DND-41 (cell line): ENCODE measurements at places on chromosomes 12 and 14.

GRCh38 chr14:39853441-39853840, 421.2 kb upstream of the FBXO33 start:
- no peak for DNase-seq

- DNase-seq: peak; percentile 84
These were observed 33.9 kb upstream of the CDK17 start for GRCh38 chr12:96434107-96434506.

DNA sequence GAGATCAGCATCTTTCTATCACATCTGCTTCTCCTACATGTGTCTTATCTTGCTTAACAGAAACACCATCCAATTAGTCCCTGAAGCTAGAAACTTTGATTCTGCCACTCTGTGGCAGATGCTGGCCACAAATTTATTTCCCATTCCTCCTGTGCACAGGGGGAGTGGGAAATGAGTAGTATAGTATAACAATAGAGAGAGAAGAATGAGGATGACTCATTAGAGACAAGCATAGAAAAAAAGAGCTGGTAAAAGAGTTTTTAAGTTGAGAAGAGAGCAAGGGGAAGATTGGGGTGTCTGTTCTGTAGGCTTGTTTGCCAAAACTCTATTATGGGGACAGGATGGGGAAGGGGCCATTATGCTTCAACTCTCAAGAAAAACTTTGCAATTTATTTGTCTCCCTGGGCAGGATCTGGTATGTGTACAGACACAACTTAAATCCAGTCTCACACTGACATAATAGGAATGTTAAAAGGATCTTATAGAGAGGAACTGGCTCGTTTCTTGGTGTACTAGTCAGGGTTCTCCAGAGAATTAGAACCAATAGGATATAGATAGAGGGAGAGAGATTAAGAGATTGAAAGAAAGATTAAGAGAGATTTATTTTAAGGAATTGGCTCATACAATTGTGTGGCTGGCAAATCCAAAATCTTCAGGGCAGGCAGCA, 142.6 kb upstream of the CPSF6 start:
- no peak for DNase-seq

- no peak for DNase-seq
These were observed 75.9 kb downstream of the DACT1 start for GRCh38 chr14:58713677-58714076.

DNA sequence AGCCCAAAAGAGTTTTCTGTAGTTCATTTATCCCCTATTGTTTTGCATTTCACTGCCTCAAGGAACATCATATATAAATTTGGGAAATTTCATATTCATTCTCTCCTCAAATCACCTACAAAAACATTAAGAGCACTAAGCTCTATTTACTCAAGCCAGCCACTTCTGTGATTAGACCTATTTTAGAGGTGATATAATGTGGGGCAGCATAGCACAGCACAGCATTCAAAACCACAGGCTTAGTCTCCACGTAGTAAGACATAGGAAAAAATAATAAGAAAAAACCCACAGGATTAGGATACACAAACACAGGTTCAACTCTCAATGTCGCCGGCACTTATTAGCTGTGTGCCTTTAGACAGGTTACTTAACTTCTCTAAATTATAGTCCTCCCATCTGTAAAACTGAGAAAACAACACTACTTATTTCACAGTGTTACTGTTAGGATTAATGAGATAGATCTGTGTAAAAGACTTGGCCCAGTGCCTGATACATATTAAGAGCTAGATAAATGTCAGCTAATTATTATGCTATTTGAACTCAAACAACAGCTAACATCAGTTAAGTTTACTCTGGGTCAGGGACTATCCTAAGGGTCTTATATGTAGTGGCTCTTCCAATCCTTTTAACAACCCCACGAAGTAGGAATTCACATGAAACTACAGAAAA, 20.3 kb downstream of the DCAF5 start:
- no peak for DNase-seq

- no peak for DNase-seq
These were observed 19.3 kb downstream of the TAS2R50 start for GRCh38 chr12:10967409-10967808.

- DNase-seq: no peak
These were observed 77.5 kb downstream of the FIGNL2 start for GRCh38 chr12:51771008-51771407.

DNA sequence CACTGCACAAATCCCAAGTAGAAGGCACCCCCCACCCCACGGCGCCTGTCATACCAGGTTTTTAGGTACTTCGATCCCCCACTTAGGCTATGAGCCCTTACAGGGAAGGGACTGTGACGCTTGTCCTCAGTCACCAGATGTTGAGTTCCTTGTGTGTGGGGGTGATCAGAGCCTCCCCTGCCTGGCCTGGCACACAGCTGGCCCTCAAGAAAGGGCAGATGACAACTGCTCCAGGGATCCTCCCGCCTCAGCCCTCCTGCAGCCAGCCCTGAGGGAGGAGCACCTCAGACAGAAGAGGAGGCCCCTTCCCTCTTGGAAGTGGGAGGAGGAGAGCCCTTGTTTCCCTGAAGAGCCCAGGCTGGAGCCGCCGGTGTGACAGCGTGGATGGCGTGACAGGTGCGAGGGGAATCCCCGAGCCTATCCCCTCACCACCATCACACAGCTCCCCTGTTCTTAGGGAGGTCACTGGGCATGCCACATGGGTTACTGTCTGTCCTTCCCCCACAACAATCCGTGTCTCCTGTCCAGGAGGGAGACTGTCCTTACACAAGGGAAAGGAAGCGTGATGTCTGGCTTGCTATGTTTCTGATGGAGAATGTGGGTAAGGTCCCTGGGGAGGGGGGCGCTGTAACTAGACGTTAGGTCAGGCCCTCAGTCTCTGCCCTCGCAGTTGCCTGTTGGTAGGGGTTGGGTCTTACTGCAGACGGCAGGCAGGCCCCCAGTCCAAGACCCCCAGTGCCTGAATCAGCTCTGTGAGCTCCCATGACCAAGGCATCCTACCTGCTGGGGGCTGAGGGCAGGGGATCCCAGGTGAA, 31.4 kb downstream of the P2RX4 start:
- DNase-seq: no peak

- DNase-seq: no peak
These were observed 31.0 kb downstream of the SIX1 start for GRCh38 chr14:60618241-60618640.

DNA sequence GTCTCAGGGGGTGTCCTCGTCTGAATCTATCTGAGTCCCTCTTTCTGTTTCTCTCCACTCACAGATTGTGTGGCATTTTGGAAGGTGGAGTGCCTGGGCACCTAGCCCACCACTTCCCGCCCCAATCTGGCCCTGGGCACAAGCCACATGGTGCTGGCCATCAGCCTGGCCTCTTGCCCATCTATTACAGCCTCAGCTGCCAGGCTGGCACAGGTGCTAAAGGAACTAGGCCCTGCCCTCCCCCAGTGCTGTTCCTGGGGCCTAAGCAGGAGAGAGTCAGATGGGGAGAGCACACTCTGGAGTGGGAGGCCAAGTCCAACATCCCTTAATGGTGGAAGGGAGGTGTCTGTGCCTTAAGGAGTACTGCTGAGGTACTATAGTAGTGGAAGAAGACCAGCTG, 8.3 kb upstream of the CALCOCO1 start:
- no peak for DNase-seq

DNA sequence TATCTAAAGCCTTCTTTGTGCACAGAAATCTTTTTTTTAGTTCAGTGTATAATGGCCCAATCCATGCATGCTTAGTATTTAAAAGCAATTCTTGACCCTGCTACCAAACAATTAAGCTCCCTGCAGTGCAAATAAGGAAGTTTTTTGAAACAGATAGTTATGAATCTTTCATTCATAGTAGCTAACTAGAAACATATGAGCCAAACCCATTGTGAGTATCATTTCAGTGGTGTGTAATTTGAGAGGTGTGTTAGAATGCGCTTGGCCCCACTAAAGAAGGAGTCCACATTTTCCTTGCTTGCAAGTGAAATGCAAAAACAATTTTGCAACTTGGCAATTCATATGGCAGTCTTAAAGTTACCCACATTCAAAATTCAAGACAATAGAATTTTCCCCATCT, 14.4 kb downstream of the EPS8 start:
- DNase-seq: no peak

DNA sequence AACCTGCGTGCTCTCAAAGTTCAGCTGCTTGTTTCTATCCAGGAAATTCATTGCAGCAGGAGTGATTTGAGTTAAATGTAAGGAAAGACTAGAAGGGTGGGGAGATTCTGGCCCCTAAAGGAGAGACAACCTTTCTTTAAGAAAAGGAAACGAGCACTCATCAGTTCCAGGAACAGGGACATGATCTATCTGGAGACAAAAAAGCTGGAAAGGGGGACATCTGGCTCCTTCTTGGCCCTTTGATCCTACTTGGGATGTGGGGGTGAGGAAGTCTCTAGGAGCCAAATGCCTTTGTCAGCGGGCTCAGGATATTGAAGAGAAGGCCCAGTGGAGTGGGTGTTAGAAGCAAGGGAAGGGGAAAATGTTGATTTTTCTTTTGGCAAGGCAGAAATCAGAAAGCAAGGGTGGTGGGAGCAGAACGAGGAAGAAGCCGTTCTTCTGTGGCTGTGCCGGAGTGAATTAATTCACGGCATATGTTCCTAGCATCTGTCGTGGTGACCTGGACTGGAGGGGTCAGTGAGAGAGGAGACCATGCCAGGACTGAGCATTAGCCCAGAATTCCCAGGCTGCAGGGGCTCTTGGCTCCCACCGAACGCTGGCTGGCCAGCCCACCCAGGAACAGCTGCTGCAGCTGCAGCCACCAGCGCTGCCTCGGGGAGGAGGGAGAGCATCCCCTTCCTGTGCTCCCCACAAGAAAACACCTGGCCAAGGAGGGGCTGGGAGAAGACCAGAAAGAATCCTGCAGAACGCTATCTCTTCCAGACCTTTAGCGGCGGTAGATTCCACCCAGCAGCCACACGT, 62.8 kb upstream of the GPATCH2L start:
- no peak for DNase-seq

DNA sequence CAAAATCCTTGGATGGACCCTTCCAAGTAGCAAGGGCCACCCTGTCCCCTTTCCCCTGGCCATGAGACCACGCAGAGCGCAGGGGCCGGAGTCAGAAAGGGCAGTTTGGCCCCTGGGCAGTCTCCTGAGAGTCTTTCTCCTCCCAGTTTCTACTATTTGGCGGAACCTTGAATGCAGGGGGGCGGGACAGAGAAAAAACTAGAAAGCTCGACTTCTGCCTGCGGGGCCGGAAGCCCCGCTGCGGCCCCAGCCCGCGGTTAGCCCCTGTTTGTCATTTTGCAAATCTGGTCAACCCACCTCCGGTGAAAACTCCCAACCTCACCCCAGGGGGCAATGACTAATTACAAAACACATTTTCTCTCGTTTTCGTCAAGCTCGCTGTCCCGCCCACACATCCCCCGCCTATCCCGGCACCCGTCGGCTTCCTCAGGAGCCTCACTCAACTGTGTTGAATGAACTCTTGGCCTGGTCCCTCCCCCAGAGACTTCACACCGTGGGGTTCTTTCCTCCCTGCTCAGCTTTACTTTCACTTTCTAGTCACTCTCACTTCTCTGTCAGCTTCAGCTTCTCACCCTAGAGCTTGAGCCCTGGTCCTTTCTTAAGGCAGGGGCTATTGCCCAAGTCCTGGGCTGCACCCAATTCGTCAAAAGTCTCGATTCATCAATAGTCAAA, 66.7 kb downstream of the IRF2BPL start:
- DNase-seq: peak; percentile 98

DNA sequence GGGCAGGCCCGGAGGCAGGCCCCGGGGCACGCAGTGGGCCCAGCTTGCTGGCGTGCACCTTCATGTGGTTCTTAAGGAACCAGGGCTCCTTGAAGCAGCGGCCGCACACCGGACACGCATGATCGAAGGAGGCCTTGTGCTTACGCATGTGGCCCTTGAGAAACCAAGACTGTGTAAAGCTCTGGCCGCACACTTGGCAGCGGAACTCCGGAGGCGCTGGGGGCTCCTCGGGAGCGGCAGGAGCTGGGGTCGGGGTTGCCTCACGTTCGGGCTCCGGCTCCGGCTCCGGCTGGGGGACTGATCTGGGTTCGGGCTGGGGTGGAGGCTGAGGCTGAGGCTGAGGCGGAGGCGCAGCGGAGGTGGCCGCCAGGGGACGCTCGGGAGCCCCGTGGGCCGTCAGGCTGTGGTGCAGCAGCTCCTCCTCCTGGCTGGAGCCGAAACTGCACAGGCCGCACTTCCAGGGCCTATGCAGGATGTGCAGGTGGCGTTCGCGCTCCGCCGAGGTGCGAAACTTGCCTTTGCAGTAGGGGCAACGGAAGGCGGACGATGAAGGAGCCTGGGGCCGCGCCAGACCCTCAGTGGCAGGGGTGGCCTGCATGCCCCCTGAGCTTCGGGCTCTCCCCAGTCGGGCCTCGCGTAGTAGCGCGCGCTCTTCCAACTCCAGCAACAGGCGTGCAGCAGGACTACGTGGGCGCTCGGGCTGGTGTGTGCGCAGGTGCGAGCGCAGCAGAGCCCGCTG, 6.0 kb downstream of the ZNF219 start:
- DNase-seq: peak; percentile 86

DNA sequence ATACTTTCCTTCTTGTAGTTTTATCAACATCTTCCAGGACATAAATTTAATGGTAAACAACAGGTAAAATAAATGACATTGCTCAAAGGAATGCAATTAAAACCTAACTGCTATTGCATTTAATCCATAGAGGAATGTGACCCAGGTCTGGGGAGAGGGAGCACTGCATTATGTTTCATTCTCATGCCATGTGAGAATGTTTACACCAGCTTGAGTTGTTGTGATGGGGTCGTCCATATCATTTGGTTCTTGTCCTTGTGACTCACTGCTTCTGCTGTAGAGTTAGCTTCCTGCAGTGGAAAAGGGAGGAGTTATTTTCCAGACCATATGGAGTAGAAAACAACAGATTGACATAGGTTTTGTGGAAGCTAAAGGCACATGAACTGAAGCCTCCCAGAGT, 129.3 kb upstream of the PMCH start:
- DNase-seq: no peak

DNA sequence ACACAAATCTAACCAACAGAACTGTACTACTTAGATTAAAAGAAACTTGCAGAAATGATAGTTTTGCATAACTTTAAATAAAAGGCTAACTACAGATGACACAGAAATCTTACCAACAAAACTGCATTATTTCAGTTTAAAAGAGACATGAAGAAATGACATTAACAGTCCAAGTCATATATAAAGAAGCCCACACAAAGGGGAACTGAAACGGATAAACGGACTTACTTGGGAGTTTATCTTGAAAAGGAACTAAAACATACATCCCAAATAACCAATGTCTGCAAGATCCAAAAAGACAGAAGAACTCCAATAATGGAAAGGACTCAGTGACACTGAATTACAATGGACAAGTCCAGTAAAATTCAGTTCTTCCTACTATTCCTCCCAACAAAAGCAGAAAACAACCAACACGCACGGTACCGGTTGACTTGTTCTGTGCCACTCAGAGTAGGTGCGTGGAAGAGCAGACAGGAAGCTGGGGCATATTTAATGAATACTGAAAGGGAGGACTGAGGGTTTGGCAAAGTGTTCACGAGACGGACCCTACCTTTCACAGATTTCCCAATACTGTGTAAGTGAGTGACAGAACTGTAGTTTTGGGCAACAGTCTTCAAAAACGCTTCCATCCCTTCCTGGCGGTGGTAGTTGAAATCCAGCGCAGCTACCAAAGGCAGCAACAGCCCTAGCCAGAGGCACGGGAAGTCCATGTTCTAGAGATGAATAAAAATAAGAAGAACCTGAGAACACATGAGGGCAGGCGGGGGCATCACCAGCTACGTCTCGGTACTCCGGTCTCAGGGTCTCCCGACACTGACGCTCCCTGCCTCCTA, 627 bp downstream of the CPM start:
- DNase-seq: no peak

GRCh38 chr14:22991852-22992251, 9.5 kb upstream of the AJUBA start:
- no peak for DNase-seq
